ENCODE measurements at places on chromosomes 7 and 10.

GRCh38 chr10:11699550-11700097, 42.6 kb upstream of the ECHDC3 start:
- no peak for DNase-seq

DNA sequence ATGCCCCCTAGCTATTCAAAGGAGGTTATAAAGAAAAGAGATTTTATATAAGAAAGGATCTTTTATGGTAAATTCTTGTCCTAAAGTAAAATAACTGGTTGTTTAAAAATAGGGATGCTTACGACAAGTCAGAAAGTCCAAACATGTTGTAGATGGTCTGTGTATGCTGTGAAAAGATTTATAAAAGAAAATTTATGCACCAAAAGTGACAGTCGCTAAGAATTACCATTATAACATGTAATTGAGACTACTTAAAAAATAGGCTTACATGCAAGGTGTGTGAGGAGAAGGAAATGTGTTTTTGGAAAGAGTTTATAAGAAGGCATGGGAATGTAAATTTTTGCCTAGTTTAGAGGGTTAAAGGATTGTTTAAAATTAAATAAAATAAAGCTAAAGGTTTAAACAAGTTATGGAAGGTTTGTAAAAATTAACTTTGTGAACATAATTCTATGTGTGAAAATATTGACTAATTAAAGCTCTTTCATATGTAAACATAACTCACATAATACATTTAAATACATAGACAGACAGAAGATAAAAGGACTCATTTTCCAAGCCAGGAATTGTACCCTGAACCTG, 118.5 kb downstream of the LYZL1 start:
- no peak for DNase-seq

- no peak for DNase-seq
Observed at GRCh38 chr10:11095374-11095801, 77.7 kb downstream of the CELF2 start.

- no peak for DNase-seq
Observed at GRCh38 chr10:123491364-123491763, 174.8 kb upstream of the GPR26 start.

DNA sequence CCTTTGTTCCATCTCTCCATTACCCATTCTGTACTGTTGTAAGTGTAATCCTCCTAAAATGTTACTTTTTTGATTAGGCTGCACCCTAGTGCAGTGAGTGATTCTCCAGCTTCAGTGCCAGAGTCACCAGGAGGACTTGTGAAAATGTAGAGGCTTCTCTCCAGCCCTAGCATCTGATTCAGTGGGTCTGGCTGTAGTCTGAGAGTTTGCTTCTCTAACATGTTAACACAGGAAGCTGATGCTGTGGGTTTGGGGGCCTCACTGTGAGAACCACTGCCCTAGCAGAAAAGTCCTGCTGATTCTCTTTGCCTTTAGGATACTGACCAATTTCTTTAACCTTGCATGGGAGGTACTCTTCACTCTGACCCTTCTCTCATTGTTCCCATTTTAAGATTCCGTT, 24.4 kb downstream of the CSGALNACT2 start:
- DNase-seq: no peak

DNA sequence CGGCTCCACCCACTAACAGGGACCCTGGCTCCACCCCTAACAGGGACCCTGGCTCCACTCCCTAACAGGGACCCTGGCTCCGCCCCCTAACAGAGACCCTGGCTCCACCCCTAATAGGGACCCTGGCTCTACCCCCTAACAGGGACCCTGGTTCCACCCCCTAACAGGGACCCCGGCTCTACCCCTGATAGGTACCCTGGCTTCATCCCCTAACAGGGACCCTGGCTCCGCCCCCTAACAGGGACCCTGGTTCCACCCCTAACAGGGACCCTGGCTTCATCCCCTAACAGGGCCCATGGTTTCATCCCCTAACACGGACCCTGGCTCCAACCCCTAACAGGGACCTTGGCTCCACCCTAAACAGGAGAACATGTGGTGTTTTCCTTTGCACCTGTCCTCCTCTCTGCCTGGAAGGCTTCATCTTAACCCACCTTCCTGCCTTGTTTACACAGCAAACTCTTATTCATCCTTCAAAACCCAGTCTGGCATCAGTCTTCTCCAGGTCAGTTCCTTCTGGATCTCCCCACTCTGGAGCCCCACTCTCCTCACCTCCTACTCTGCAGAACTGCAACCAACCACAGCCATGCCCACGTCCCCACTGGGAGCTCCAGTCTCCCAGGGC, 58.0 kb downstream of the CHST15 start:
- DNase-seq: no peak

DNA sequence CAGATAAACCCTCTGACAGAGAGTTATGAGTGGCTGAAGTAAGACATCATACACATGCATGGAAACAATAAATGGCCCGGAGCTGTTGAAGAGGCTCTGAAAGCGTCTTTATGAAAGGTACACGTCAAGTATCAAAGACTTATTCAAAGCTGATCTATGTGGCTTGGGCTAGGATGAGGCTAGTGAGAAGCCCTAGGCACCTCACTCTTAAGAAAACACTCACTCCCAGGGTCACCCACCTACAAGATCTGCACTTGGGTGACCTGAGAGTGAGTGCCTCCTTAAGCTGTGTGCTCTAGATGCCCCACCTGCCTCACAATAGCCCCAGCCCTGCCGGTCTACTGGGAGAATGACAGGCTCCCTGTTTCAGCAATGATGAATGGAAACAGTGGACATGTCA, 1.1 kb upstream of the GIMAP1 start:
- DNase-seq: no peak

DNA sequence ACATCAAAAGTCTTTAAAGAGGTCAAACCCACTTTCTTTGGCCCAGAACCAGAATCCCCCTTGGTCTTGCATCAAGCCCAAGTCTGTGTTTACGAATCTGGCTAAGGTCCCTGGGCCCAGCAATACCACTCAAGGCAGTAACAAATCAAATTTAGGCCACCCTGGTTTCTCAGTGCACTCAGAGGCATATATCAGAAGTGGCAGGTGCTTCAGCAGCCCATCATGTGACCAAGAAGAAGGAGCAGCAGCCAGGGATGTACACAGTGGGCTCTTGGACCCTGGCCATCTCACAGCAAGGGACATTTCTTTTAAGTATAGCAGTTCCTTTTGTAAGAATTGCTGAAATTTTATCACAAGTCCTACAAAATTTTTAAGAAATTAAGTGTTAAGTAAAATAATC, 7.3 kb upstream of the SLC25A13 start:
- no peak for DNase-seq

DNA sequence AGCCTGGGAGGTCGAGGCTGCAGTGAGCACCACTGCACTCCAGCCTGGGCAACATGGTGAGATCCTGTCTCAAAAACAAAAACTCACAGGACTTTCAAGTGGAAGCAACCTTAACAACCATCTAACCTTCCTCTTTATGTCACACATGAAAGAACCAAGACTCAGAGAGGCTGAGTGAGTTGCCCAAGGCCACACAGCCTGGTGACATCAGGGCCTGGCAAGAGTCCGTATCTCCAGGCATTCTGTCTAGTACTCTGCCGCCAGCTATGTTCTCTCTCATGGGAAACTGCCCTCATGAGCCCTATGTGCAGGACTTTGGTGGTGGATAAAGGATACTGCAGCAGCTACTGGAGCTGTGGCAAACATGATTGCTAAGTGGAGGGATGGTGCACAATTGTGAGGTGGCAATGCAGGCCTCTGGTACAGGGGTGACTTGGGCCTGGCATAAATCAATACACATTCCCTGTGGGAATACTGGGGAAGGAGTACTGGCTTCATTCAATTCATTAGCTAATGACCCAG, 10.1 kb upstream of the CHCHD3 start:
- DNase-seq: no peak

- no peak for DNase-seq
Observed at GRCh38 chr10:727162-727790, 37.8 kb upstream of the DIP2C start.

GRCh38 chr7:143263266-143264195, at the start of gene GSTK1:
TSS of gene GSTK1 (plus strand) at chr7:143263441. CDS start at chr7:143263514, 73 bp downstream.
- DNase-seq: peak; percentile 70

- DNase-seq: no peak
Observed at GRCh38 chr7:147296201-147296600, 1179.6 kb downstream of the CNTNAP2 start.

DNA sequence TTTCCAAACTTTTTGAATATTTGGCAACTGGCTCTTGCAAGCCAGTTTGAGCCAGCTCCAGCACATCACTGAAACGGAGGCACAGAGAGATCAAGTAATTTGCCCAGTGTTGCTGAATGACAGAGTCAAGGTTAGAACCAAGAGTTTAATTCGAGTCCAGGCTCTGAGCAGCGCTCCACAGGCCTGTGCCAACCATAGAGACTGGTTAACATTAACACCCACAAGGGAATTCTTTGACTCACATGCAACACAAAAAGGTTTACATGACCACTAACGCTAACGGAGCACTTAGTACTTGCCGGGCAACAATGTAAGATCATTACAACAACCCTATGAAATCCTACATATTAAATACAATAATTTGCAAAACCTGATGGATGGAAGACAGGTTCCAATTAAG, 1.5 kb downstream of the RGS10 start:
- no peak for DNase-seq

DNA sequence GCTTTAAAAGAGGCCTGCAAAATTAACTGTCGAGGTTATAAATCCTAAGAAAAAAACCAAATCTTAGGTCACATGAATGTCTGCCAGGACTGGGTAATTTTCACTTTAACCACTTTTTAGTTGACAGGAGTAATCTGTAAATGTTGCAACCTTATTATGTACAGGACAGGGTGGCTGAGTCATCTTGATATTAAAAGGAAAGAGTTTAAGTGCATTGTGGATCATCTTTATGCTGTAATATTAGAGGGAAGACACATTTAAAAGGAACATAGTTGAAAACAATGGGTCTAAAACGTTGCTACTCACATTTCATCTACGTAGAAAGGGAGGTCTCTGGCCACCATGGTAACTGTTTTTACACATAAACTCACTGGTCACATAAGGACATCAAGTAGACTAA, 115.5 kb downstream of the LSMEM1 start:
- DNase-seq: no peak

- DNase-seq: no peak
Observed at GRCh38 chr10:127578961-127579305, 29.8 kb downstream of the NPS start.

- no peak for DNase-seq
Observed at GRCh38 chr10:123382491-123382890, 228.3 kb downstream of the BUB3 start.

DNA sequence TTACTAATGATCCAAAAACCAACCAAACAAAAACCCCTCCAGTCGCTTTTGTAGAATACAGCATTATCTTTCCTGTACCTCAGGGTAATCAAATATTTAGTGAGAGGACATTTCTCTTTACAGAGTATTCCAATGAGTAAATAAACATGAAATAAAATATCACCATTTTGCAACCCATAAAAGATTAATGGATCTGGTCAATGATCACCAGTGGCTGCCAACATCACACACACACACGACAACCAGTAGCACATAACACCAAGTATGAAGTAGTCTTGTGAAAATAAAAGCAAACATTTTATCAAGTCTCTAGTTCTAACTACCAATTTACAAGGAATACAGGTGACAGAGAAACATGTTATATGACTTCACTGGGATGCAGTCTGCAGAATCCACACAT, 188.6 kb upstream of the IMMP2L start:
- no peak for DNase-seq

- no peak for DNase-seq
Observed at GRCh38 chr7:105264707-105265106, 124.0 kb downstream of the SRPK2 start.

DNA sequence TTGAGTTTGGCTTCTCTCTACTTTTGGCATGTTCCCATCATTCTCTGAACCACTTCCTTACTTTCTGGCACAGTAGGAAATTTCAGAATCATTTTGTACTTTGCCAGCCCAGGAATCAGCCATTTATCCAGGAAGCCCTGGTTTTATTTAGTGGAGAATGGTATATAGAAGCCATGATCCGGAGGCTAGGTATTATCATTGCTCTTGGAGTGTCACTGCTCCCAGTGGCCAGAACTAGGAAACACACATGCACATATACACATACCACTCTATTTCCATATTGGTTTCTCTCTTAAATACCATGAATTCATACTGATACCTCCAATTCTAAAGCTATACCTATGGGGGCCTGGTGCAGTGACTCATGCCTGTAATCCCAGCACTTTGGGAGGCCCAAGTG, 36.3 kb downstream of the SUFU start:
- DNase-seq: no peak

DNA sequence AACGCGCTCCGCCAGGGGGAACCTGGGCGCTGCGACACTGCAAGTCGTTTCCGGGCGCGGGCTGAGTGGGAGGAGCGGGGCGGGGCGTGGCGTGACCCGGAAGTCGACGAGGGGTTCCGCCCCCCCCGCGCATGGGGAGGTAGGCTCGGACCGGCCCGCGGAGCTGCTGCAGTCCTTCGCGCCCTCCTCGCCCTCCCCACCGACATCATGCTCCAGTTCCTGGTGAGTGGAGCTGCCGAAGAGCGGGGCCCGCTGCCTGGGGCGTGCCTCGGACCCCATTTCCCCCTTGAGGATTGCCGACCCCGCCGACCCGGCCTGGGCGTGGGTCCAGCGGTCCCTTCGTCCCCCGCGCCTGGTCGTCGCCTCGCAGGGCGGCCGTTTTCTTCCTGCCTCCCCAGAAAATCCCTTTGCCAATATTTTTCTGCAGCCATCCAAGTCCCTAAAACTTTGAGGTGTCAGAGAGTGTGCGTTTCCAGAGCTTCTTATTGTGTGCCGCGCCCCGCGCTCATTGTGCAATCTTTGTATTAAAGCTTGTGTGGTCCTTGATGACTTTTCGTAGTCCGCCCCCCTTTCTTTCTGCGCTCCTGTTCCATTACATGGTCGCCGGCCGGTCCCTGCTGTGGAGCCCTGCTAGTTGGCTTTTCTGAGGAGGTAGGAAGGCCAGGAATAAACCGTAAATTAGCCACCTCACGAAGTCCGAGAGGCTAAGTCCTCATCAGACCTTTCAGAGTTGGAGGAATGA, at the start of gene STMP1:
STMP1 (plus strand) TSS at position 142 of the 742 bp plus-strand sequence.
- peak; percentile 92 for DNase-seq

GRCh38 chr7:137390076-137390475, 46.5 kb upstream of the PTN start:
- no peak for DNase-seq

DNA sequence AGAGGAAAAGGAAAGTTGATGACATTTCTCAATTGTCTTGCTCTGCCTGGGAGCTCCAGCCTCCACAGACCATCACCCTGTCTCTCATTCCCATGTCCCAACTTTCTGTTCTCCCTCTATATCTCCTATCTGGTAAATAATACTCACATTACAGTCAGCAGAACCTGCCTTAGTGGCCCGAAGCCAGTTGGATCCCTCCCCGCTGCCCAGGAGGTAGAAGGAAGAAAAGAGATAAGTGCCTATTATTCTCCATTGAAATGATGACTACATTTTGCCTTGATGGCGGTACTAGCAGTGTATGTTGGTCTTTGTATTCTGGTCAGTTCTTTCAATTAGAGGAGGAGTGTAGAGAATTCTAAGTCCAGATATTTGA, 91.9 kb downstream of the CSTF2T start:
- DNase-seq: no peak

All from stimulated activated CD8-positive, alpha-beta memory T cell treated with anti-CD3 and anti-CD28 coated beads, Interleukin-4, amount 100 ng/mL, for 4 hours (primary cell).